ENCODE measurements at places on chromosomes 13 and 19. TPM values are rescaled to one million over a fixed set of nuclear protein-coding genes. Genes with fewer than 3 reads are reported as not detected.
A peak's percentile ranks its signal among the peaks of the same experiment; 100 is the strongest.

DNA sequence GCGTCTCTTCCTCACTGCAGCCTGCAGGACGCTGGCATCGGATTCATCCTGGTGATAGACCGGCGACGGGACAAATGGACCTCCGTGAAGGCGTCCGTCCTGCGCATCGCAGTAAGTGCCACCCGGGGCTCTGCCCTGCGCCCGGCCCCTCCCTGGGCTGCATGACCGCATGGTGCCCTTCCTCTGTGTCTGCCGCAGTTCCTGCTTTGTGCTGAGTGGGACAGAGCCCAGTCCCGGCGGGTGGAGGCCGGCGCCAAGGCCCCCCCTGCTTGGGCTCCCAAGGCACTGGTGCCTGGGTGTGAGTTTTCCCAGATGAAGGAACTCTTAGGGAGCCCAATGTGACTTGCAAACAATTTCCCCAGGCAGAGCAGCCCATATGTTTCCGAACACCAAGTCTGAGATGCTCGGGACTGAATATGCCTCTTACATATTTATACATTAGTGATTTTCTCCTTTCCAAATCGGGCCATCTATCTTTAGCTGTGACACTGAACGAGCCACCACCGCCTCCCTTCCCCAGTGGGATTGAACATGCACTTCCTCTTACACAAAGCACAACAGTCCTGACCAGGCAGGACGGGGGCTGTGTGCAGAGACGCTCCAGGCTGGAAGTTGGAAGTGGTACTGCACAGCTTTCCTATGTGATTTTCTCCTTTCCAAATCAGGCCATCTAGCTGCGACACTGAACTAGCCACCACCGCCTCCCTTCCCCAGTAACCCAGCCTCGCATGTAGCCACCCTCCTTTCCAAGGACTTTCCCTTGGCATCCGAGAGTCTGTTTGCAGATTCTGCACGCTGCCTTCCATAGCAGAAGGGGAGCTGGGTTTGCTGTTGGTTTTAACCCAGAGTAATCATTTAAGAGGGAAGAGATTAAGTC lies 60.1 kb upstream of the F7 start:
- DNase-seq = no peak

DNA sequence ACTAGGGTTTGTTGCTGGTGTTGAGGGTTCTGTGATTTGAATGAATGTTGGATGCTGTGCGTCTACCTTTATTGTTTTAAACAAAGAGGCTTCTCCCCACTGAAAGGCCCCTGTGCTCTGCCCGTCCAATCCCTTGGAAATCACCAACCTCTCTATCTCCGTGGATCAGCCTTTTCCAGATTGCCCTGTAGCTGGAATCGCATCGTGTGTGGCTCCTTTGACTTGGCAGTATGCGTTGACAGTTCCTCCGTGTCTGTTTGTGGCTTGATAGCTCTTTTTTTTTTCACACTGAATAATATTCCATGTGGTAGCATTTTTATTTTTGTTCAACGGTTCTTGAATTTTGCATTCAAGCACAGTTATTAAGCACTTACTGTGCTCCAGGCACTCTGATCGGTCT lies 23.2 kb downstream of the UBXN6 start:
- no peak for DNase-seq

- no peak for DNase-seq
Measured at GRCh38 chr13:76597868-76598267, 288.3 kb downstream of the KCTD12 start.

DNA sequence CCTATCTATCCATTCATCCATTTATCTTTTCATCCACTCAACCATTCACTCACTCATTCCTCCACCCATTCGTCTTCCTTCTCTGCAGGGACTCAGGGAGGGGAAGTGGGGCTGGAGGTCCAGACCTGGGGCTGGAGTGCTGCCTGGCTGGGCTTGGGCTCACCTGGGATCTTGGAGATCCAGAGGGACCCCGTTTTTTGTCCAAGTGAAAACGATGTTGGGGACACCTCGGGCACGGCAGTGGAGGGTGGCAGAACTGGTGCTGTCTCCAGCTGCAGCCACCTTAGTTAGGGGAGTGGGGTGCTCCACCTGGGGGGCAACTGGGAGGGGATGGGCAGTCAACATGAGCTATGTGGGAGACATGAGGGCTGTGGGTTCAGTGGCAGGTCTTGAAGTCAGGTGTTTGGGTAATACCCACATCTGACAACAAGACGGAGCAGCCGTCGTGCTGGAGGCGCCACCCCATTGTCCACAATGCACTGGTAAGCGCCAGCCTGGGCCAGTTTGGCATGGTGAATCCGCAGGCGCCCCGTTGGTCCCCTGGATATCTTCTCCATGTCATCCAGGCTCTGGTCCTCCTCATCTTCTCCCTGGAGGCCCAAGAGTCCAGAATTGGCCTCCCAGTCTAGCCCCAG lies 10.2 kb downstream of the NPHS1 start:
- DNase-seq = no peak

GRCh38 chr19:58277748-58278540 lies 811 bp upstream of the ZNF8 start:
- no peak for DNase-seq

DNA sequence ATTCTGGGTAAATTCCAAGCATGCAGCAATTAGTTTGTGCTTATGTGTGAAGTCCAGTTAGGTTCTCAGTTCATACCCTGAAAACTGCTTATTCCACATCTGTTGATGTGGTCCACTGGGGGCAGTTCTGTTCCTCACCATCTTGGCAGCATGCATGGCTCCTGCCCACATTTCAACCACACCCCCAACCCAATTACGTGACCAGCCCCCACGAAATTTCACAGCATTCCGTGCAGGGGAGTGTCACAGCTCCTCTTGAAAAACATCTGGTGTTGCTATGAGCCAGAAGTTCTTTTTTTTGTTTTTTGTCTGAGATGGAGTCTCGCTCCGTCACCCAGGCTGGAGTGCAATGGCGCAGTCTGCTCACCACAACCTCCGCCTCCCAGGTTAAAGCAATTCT lies 9.1 kb upstream of the ERVK3-1 start:
- DNase-seq = no peak

- no peak for DNase-seq
Measured at GRCh38 chr13:111541752-111542529, 221.5 kb downstream of the TEX29 start.

GRCh38 chr19:5225486-5226345 lies 114.9 kb downstream of the PTPRS start:
- DNase-seq = no peak

DNA sequence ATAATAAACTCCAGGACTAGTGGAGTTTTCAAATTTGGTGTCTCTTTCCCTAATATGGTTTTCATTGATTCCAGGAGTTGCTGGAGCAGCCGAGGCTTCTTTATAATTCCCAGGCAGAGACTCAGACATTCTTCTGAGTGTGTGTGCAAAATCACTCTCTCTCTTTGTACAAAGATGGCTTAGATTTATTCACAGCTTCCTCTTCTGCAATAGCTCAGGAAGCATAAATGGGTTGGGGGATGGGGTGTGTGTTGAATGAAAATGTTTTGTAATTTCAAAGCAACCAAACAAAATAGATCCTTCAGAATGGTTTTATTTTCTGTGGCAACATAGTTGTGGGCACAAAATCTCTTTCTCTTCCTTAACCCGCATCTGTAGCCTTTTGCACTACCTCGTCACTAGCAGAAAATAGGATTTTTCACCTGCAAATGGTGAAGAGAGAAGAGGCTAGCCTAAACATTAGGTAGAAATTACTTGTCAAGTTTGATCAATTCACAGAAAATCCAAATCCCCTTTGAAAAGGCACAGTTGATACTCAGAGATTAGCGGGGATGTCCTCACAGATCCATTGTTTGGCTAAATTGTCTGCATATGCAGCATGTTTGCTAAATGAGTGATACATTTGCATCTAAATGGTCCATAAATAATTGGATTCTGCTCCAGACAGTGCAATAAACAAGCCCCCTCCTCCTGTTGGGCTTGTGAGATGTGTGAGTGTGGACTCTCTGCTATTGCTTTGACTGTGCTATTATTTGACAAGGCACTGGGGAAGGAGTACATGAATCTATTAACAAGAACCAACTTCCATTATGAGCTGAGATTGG lies 66.7 kb downstream of the CBY2 start:
- no peak for DNase-seq

GRCh38 chr13:66462187-66462586 lies 767.9 kb downstream of the PCDH9 start:
- DNase-seq = no peak

- DNase-seq = peak; percentile 53
Measured at GRCh38 chr13:102710261-102710679, 15.4 kb upstream of the METTL21C start.

GRCh38 chr19:6828698-6829633 lies 56.5 kb downstream of the VAV1 start:
- no peak for DNase-seq

DNA sequence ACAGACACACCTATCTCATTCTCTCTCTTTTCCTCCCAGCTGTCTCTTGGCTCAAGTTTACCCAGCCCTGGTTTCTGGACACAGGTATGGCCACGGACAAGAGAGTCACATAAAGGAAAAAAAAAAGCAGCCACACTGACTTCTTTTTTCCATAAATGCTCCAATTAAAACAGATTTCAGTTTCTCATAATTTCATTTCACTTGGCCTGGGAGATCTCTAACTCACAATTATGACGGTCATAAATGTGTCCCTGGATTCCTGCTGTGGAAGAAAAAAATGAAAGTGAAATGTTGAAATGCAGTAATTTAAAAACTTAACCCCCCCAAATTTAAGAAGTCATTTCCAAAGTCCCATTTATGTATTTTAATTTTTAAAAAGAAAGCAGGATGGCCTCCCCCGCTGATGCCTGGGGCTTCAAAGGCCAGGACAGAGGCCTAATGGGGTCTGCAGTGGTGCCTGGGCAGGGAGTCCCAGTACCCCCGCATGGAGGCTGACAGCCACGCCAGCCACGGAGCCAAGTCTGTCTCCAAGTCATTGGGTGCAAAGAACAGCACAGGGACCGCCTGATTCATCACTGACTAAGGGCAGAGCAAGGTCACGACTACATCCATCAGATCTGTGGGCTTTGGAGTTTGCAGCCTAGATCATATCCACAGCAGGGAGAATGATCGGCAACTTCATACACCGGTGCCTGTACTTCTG lies 79.7 kb downstream of the TSHZ3 start:
- no peak for DNase-seq

DNA sequence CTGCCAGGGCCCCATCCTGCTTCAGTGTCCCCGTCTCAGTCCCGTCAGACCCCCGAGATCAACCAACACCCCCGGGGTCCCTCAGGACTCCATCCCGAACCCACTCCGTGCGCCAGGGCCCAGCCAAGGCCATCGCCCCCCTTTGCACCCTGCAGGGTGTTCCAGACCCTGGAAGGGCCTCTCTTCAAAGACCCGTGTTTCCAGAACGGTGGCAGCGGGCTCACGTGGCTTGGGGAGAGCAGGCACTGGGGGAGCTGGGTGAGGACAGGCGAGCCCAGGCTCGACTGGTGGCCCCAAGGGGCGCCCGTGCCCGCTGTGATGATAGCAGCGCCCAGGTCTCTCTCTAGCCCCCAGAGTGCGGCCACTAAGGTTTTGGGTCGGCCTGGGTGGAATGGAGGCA lies 1.4 kb downstream of the KASH5 start:
- no peak for DNase-seq

DNA sequence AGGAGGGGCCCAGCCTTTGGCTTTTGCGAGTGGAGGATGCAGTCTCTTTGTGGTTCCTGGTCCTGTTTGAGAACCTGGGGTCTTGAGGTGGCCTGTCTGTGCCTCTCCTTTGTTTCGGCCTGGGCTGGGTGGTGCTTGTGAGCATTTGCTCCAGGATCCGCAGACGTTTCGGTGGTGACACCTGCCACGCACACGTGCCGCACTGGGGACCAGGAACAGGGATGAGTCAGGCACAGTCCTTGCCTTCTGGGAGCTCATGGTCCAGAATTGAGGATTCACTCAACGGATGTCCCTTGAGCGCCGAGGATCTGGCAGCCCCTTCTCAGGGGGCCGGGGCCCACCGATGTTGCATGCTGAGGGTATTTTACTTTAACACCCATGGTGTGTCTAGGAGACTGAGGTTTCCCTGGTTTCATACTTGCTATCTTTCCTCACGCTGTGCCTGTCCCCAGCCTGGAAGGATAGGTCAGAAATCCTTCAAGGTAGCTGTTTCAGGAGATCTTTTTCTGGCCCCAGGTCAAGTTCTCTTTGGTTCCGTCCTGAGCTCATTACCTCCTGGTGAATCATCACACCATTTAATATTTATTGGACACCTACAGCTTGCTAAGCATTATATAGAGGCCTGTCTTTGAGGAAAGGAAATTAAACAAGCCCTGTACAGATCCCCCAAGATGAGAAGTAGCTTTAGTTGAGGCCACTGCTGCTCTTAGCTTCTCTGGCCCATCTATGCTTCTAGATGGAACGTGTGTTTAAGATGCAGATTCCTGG lies 5.1 kb downstream of the HDGFL2 start:
- no peak for DNase-seq

- DNase-seq = peak; percentile 75
Measured at GRCh38 chr19:9586764-9587163, 2.5 kb upstream of the ZNF121 start.

DNA sequence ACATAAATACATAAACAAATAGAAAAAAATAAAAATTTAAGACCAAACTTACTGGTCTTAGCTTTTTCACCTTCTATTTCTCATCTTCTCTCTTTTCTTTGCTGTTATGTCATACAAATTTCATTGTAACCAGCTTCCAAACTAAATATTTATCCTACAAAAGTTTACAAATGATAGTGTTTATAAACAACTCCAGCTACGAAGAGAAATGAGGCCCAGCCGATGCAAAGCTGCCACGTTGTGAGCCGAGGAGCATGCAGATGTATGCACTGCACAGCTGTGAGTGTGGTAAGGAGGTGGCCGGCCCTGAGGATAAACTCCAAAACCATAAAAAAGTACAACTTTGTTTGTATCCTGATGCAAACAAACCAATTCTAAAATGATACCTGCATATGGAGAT lies 642.4 kb upstream of the SGCG start:
- DNase-seq = no peak

DNA sequence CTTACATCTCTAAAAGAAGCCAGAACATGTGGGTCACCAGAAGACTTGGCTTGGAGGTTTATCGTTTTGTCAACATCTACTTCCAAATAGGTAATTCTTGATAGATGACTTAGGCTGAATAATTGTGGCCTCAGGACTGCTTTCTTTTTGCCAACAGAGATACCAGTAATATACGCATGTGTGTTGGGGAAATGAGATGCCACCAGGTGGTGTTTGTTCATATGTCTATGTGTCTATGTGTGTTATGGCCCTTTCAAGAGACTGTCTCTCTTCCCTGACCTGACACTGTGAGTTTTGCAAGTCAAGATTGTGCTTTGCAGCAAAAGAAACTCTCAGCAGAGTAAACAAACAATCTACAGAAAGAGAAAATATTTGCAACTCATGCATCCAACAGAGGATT lies 31.6 kb upstream of the METTL21C start:
- DNase-seq = no peak

GRCh38 chr13:32247887-32248286 lies 67.3 kb downstream of the ZAR1L start:
- no peak for DNase-seq

GRCh38 chr19:46980761-46981160 lies 38.9 kb upstream of the NPAS1 start:
- DNase-seq = no peak

- peak; percentile 18 for DNase-seq
Measured at GRCh38 chr19:19062454-19063182, 1.2 kb upstream of the SLC25A42 start.

GRCh38 chr13:106498158-106498557 lies 37.3 kb downstream of the EFNB2 start:
- DNase-seq = no peak

GRCh38 chr19:3369337-3370213 lies 3.2 kb downstream of the NFIC start:
- DNase-seq = no peak

The HAUS8 gene
- total RNA-seq = 0.33 TPM

The TGFBR3L gene
- 0.99 TPM for total RNA-seq

The C1QTNF9 gene
- not detected for total RNA-seq

The ZNF350 gene
- 14.6 TPM for total RNA-seq

The GPR4 gene
- total RNA-seq = not detected

The GFY gene
- total RNA-seq = not detected

The ZNF677 gene
- total RNA-seq = 37.9 TPM

Data from fibroblast of the aortic adventitia (primary cell).